Activated naive CD4-positive, alpha-beta T cell treated with anti-CD3 and anti-CD28 coated beads for 36 hours (primary cell): ENCODE measurements at places on chromosomes 7 and 10. TPM values are rescaled to one million over a fixed set of nuclear protein-coding genes. Genes with fewer than 3 reads are reported as not detected.
A peak's percentile ranks its signal among the peaks of the same experiment; 100 is the strongest.

- no peak overlapping the region for H3K27ac ChIP-seq
- H3K27me3 ChIP-seq = no peaks in the 10 kb centered on the region
- DNase-seq = no peak
- peaks cover 43% of the 10 kb centered on the region for H3K4me1 ChIP-seq
- no peak overlapping the region for H3K4me3 ChIP-seq
These were observed 5.4 kb downstream of the PDIA4 start for GRCh38 chr7:149022756-149023360.

SPDYE2 gene
- not detected for total RNA-seq

LRIT1 gene
- not detected for total RNA-seq

KCNIP2 gene
- 0.79 TPM for total RNA-seq

DNA sequence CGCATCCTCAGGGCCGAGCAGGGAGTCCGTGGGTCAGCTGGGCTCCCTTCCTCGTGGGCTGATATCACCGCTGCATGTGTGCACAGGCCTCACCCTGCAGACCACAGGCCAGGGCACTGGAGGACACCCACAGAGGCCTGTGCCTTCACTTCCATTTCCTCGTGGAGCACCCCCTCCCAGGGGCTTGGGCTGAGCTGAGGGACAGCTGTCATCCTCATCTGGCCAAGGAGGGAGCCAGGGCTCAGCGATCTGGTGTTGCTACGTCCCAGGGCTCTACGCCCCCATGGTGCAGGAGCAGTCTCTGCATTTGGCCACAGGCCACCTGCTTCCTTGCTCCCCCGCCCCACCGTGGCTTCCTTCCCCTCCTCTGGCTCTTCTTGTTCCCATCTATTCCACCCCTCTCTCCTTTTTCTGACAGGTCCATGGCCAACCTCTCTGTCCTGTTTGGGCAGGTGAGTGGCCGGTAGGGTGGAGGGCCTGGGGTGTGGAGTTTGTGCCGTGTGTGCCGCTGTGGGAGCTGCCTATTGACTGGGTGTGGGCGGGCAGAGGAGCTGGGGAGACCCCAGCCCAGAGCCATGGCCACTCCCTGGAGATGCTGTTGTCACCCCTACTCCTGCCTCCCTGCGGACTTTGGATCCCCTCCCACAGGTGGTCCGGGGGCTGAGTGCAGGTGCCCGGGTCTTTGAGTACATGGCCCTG lies 8.3 kb upstream of the ASIC3 start:
- H3K36me3 ChIP-seq = peaks cover 4% of the 10 kb centered on the region
- no peak overlapping the region for H3K4me3 ChIP-seq
- H3K27ac ChIP-seq = no peak overlapping the region
- H3K4me1 ChIP-seq = peaks cover 16% of the 10 kb centered on the region
- no peak for DNase-seq

DNA sequence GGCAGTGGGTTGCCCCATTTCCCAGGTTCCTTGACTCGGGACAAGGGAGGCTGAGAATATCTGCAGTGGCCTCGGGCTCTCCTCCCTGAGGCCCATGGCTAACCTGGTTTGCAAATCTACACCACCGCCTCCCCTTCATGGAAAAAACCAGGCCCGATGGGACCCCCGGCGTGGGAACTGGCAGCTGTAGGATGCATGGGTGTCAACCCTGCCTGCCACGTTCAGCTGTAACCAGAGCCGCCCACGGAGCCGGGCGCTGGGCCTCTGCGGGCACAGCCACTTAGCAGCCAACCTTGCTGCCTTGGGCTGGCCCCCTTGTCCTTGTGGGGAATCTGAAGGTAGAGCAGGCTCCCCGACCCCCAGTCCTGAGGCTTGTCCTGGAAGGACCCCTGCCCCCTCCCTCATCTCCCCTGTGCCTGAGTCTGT lies 1.6 kb downstream of the PWWP2B start:
- H3K4me3 ChIP-seq = peak overlapping the region; percentile 78
- no peak overlapping the region for H3K27ac ChIP-seq
- H3K36me3 ChIP-seq = no peaks in the 10 kb centered on the region
- no peak for DNase-seq
- H3K4me1 ChIP-seq = peaks cover 13% of the 10 kb centered on the region

CALHM1 gene
- total RNA-seq = not detected

DNA sequence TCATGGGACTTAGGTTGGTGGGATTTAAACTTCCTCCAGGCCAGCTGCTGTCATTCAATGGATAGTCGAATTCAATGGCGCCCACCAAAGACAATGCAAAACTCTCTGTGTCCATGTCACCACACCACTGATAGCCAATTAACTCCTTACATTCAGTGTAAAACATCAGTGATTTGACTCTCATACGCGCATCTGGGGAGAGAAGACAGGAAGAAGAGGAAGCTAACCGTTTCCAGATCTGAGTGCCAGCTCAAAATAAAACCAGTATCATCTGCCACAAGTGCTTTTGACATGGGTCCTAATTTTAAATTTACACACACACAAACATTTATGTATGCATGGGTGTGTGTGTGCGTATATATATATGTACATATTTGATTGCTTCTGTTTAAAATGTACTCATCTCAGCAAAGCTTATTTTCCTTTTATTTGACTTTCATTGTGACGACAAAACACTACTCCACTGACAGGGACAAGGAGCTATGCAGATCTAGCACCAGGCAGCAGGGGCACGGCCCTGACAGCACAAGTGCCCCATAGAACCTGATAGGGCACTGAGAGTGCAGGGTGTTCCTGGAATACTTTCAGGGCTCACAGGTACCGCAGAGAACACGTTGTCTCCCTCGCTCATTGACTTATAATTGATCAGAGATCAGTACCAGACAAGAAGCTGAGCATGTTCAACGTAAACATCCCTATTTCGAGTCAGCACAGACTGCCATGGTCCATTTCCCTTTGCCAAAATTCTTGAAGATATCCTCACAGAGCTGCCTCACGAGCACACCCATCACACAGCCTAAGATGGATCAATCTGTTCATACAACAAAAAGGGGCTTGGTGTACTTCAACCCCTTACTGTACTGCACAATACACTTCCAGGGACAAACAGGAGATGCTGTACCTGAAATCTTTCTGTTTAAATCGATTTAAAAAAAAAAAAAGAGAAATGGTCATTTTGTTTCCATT lies 176.1 kb downstream of the COBL start:
- H3K4me3 ChIP-seq = no peak overlapping the region
- H3K36me3 ChIP-seq = no peaks in the 10 kb centered on the region
- DNase-seq = no peak
- H3K27me3 ChIP-seq = no peaks in the 10 kb centered on the region
- peaks cover 14% of the 10 kb centered on the region for H3K4me1 ChIP-seq

RSPH10B2 gene
- not detected for total RNA-seq

DNA sequence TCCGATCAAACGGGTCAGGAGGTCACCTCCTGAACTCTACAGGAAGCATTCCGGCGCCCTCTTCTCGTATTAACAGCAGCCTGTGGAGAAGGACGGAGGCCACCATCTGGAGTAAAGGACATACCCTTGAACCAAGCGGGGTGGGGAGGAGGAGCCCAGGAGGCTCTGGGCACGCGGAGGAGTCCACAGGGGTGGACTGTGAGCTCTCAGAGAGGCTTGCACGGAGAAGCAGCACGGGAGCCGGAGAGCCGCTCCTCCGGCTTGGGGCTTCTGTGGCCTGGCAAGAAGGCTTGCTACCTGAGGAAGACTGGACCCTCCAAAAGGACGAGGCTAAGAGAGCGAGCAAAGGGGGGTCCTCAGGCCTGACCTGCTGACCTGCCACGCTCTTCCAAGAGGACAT lies 77.9 kb downstream of the MAD1L1 start:
- H3K4me3 ChIP-seq = no peak overlapping the region
- H3K4me1 ChIP-seq = no peaks in the 10 kb centered on the region
- peaks cover 1% of the 10 kb centered on the region for H3K36me3 ChIP-seq
- no peaks in the 10 kb centered on the region for H3K27me3 ChIP-seq
- no peak for DNase-seq
- H3K27ac ChIP-seq = no peak overlapping the region

ADRB1 gene
- not detected for total RNA-seq

DNA sequence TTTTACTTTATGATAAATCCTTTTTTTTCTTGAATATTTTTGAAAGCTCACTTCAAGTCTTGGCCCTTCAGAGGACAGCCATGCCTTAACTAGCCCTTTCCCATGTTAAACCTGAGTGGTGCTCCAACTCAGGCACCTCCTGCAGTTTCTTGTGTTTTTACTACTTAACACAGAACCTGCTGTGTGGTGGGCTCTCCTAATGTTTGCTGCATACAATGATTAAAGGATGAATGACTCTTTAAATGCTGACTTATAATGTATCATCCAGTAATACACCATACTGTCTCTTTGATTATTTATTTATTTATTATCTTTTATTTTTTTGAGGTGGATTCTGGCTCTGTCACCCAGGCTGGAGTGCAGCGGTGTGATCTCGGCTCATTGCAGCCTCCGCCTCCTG lies 179.4 kb downstream of the SEMA3E start:
- DNase-seq = no peak
- no peaks in the 10 kb centered on the region for H3K36me3 ChIP-seq
- H3K4me3 ChIP-seq = no peak overlapping the region
- H3K27me3 ChIP-seq = no peaks in the 10 kb centered on the region
- no peaks in the 10 kb centered on the region for H3K4me1 ChIP-seq

DNA sequence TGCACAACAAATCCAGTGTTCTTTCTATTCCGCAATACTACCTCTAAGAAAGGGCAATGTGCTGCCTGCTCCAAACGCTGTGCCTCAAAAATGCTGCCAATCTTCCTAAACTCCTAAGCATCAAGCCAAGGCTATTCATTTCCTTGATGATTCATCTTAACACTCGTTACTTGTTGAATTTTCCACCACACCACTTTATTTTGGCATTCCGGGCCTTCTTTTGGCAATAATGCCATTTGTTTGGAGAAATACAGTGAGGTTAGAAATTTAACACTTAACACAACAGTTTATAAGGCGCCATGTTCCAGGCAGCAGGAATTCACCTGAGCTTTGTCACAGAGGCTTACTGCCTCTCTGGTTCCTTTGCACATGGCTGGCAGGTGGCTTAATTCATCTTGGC lies 82.6 kb upstream of the ABCB5 start:
- DNase-seq = no peak
- no peak overlapping the region for H3K27ac ChIP-seq
- no peaks in the 10 kb centered on the region for H3K36me3 ChIP-seq
- H3K4me3 ChIP-seq = no peak overlapping the region

- H3K27me3 ChIP-seq = no peaks in the 10 kb centered on the region
- no peak overlapping the region for H3K4me3 ChIP-seq
- DNase-seq = no peak
- no peaks in the 10 kb centered on the region for H3K4me1 ChIP-seq
- H3K27ac ChIP-seq = no peak overlapping the region
These were observed 34.0 kb downstream of the BRI3 start for GRCh38 chr7:98315318-98315993.

TMEM236 gene
- total RNA-seq = not detected

CCDC3 gene
- total RNA-seq = not detected

DNA sequence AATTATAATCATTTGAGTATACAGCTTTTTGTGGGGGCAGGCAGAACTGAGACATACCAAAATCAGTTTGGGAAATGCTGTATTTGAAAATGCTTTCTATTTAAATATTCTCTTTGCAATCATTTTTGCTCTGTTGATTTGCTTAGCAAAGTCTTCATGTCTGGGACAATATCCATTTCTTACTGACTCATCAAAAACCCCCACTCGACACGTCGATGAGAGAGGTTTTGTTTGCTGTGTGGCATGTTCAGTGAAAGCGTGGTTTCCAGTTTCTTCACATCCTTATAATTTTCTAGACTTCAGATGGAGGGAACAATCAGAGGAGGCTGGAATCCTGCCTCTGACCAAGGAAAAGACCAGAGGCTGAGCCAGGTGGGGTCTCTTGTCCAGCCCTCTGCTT lies 28.9 kb downstream of the HTRA1 start:
- no peaks in the 10 kb centered on the region for H3K36me3 ChIP-seq
- H3K4me3 ChIP-seq = no peak overlapping the region
- no peak overlapping the region for H3K27ac ChIP-seq
- H3K27me3 ChIP-seq = no peaks in the 10 kb centered on the region

DNA sequence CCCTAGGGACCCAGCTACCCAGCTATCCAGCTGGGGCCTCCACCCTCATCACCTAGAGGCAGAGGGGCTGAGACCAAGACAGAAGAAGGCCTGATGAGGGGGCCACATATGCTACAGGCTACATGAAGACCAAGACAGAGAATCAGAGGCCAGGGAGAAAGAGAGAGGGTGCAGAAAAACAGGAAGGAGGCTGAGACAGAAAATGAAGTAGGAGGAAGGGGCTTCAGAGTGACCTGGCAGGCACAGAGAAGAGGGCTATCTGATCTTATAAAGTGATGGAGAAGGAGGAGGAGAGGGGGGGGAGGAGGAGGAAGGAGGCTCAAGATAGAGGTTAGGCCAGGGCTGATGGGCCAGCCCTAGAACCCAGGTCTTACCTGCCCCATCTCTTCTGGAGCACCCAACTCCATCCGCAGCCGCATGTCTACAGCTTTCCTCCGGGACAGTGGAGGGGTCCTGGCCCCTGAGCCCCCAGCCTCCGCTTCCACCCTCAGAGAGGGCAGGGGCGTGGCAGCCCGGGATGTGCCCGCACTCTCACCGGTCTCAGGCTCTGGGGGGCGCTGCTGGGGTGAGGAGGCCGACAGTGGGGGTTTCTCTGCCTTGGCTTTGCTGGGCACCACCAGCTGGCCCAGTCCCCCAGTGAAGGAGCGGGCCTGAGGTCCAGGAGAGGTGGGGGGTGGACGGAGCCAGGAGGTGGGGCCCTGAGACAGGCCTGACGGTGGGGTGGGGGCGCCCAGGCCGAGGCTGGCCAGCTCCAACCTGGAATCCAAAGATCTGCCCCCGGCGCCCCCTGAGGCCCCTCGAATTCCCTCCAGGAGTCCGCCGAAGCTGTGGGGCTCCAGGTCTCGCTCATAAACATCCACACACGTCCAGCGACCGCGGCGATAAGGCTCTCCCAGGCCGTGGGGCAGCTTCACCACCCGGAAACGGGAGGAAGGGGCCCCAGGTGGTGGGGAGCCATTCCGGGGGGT lies 1.8 kb downstream of the TSC22D4 start:
- no peaks in the 10 kb centered on the region for H3K27me3 ChIP-seq
- H3K27ac ChIP-seq = peak overlapping the region; percentile 62
- DNase-seq = peak; percentile 78
- H3K4me1 ChIP-seq = peaks cover 50% of the 10 kb centered on the region
- H3K36me3 ChIP-seq = peaks cover 12% of the 10 kb centered on the region

DNA sequence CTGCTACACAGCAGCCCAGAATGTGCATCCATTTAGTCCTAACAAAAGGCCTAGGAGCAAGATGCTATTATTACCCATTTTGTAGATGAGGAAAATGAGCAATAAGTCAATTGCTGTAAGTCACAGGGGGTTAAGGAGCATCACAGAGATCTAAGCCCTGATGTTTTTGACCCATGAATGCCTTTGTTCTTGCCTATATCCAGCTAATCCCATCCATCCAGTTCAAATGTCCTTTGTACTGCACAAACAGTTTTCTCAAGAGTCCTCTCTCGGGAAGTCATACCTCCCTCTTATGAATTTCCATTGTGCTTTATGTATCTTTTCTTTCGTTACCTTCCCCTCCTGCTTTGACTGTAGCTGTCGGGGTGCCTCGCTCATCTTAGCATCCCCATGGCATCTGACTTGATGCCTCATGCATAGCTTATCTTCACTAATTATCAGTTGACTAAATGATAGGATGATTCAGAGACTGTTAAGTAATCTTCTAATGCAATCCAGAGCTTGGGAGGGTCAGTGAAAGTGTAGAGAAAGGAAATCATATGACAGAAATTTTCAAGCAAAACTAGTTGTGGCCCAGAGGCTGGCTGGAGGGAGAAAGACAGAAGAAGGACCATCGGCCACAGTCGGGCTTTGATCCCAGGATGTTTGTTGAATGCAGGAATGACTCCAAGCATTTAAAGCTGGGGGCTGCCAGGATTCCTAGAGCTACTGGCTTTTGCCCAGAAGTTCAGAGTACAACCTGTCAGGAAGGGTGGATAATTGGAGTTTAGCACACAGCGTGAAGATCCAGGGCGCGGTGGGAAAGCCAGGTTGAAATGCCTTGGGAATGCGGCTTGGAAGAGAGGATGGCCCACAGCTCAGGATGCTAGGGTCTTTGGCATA lies 23.5 kb downstream of the BLVRA start:
- H3K27me3 ChIP-seq = no peaks in the 10 kb centered on the region
- H3K36me3 ChIP-seq = peaks cover 6% of the 10 kb centered on the region
- H3K27ac ChIP-seq = no peak overlapping the region
- H3K4me3 ChIP-seq = no peak overlapping the region
